ENCODE measurements at places on chromosomes 4 and X. TPM values are rescaled to one million over a fixed set of nuclear protein-coding genes. Genes with fewer than 3 reads are reported as not detected.

The SPINK2 gene
- not detected for polyA plus RNA-seq

The TADA2B gene
- 5.1 TPM for polyA plus RNA-seq

The ZNF711 gene
- 6.8 TPM for polyA plus RNA-seq

The CLNK gene
- not detected for polyA plus RNA-seq

The CPLX1 gene
- polyA plus RNA-seq = 0.57 TPM

The GRIA2 gene
- not detected for polyA plus RNA-seq

The ADAM29 gene
- polyA plus RNA-seq = not detected

The HSFX1 gene
- polyA plus RNA-seq = 0.08 TPM

The TEX13A gene
- not detected for polyA plus RNA-seq

DNA sequence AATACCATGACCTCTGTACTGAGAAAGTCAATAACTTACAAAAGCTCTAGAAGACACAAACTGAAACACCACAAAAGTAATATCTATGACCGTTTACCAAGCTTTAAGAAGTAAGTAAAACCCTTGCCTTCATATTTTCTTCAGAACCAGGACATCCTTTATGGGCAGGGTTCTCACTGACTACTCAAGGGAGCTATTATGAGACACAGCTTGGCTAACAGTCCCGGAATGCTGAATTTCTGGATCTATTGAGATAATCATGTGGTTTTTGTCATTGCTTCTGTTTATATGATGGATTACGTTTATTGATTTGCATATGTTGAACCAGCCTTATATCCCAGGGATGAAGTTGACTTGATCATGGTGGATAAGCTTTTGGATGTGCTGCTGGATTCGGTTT is 19.9 kb upstream of the CDS1 start:
- DNase-seq = no peak

DNA sequence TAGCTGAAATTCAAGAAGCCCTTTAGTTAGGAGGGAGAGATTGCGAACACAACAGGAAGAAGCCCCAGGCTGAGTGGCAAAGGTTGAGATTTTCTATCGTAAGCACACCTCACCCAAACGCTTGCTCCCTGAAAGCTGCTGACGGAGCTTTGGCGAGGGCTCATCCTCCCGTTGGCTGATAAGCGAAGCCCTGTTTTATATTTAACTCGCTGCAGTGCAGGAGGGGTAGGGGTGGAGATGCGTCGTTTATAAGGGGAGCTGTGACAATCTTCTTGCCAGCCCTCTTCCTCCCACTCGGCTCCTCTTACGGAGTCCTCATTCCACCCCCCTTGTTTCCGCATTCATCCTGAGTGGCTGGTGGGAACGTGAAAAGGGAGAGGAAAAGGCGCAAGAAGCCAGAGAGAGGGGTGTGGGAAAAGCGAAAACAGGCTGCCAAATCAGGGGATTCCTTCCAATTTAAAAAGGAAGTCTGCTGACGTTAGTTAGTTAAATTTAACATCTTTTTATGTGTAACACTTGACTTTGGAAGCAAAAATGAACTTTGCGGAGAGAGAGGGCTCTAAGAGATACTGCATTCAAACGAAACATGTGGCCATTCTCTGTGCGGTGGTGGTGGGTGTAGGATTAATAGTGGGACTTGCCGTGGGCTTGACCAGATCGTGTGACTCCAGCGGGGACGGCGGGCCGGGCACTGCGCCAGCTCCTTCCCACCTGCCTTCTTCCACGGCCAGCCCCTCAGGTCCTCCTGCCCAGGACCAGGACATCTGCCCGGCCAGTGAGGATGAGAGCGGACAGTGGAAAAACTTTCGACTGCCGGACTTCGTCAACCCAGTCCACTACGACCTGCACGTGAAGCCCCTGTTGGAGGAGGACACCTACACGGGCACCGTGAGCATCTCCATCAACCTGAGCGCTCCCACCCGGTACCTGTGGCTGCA is at the start of gene ENPEP:
TSS of gene ENPEP (plus strand) at position 275 of the 938 bp plus-strand sequence. CDS start at position 535, 260 bp downstream.
- DNase-seq = no peak

DNA sequence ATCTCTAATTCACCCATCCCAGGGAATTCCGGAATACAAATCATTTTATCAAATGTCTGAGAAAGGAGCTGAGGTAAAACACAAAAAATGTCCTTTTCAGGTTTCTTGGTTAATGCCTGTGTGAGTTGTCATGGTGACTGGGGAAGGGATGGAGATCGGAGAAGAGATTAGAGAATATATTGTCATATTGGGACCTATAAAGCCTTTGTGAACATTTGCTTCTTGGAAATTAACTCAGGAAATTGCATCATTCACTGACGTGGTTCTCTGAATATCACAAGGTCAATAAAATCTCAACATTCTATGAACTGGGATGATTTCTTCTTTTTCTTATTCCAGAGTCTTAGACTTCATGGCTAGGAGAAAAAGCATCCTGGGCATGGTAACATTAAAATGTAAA is 174.8 kb upstream of the GLRA2 start:
- DNase-seq = no peak

DNA sequence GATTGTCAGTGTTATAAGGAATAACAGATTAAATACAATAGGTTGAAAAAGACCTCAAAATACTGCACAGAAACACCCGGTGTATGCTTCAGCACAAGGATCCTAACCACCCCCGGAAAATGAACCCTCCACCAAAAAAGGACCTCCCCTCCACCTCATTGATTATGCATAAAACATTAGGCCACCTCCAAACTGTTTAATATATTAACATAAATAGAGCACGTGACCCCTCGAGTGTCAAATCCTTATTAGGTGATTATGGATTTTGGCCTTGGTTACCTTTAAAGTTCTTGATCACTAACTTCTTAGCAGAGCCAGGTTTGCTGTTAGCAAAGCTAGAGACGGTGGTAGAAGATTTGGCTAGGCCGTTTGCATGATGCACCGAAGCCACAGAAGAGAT is 958 bp downstream of the CUL4B start:
- DNase-seq = no peak

DNA sequence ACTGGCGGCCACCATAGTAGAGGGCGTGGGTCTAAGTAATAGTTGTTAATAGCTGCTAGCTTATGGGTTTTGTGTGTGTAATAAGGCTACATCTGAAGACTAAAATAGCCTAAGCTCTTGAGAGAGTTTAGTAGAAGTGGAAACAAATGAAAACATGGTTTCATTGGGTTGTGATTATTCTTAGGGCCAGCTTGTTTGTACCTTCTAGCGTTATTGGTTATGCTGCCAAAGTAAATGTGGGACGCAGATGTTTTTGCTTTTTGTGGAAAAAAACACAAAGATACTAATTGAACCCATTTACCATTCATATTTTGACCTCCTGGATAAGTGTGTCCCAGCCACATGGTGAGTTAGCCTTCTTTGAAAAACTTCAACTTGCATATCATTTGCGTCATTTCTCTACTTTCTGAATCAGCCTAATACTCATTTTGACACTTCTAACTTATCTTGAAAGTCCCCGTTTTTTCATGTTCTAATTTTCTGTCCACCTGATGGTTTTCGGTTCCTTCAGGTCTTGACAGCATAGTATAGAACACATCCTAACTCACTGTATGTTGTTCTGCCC is 305.3 kb downstream of the FRMPD4 start:
- DNase-seq = no peak

DNA sequence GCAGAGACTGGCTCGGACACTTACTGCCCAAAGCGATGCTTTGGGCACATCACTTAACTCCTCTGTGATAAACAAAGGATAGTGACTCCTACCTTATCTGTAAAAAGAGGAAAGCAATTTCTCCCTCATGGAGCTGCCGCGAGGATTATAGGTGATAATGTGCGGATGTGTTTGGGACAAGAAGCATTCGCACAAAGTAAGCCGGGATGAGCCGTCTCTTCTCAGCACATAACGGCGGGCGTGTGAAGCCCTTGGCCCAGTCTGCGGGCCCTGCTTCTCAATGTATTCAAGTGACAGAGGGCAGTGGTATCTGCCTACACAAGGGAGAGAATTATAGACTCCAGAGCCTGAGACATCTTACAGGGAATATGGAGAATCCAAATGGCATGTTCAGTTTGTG is 550.3 kb upstream of the CPEB2 start:
- DNase-seq = no peak

DNA sequence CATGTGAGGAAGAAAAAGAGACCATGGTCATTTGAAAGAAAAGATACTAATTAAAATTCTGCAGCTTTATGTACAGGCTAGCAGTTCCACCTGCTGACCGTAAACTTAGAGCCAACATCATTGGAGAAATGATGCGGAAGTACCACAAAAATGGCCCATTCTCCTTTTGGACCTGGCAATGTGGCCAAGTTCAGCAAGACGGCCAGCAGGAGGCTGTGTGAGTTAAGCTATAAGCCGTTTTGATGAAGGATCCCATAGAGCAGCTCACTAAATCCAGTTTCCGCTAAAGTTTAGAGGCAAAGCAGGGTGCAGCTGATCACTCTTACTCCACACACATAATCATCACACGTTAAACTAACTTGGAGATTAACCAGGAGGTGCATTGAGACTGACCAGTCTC is 133.8 kb downstream of the LDB2 start:
- peak; percentile 9 for DNase-seq

DNA sequence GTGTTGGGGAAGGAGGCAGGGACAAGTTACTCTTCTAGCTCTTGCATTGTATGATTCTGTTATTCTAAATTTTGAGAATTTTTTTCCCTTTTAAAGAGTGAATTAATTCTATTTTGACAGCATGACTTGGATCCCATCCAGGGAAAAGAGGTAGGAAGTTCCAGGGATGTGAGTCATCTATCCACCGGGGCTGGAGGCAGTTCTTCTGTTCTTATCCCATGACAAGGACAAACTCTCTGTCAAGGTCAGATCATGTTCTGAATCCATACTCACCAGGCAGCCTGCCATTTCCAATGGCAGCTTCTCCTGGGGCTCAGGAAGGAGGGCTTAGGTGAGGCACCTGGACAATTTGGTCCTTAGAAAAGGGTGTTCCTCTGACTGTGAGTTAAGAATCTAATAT is 132.0 kb upstream of the MED14 start:
- peak; percentile 57 for DNase-seq

- no peak for DNase-seq
Measured at GRCh38 chr4:32440391-32440790, 1720.2 kb downstream of the PCDH7 start.

DNA sequence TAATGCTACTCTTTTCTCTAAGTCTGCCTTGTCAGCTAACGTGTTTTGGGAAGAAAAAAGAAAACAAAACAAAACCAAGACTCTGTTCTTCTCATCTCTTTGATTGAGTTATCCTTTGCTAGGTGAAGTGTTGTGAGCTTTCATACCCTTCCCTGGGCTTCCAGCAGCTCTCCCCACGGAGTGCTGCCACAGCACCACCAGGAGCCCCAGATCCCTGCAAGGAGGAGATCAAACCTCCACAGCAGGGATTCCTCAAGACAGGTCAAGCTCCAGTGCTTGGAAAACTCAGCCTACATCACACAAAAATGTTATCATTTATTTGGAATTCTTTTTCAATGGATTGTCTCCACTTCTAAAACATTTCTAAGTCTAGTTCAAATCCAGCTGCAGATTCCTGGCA is 1981.9 kb upstream of the TENM3 start:
- no peak for DNase-seq

GRCh38 chrX:57643698-57644097 is 36.4 kb downstream of the NLRP2B start:
- DNase-seq = peak; percentile 80

DNA sequence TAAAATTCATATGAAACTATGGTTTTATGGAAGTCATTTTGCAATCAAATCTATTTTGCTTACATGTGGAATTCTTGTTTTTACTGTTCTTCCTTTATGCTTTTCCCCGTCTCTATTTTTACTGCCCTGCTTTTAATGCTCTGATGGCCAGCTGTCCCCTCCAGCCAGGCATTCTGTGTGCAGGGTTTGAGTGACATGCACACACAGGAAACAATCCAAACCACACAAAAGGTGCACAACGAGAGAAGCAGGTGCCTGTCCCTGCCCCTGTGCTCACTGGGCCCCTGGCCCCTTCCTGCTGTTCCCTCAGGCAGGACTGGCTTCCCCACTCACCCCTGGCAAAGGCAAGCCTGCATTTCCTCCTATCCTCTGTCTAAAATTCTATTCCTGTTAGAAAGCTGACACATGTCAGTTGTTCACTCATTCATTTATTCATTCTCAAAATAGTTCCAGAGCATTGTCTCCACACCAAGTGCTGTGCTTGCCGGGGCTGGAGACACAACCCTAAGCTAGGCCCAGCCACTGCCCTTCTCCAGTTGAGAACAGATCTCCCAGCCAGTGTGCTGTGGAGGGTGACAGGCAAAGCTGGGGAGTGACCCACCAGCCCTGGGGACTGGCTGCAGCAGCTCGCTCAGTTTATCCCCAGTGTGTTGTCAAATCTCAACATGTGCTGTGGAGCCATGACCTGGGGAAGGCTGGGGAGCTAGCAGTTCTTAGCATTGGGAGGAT is 346.3 kb downstream of the FBXW7 start:
- DNase-seq = no peak

GRCh38 chrX:106612393-106612763 is 600 bp downstream of the RADX start:
- DNase-seq = peak; percentile 0

All from HepG2 (cell line).